ENCODE measurements at places on chromosomes 16 and 17.
A peak's percentile ranks its signal among the peaks of the same experiment; 100 is the strongest.

GRCh38 chr16:87303962-87304521 lies 13.2 kb downstream of the C16orf95 start:
- DNase-seq = no peak

DNA sequence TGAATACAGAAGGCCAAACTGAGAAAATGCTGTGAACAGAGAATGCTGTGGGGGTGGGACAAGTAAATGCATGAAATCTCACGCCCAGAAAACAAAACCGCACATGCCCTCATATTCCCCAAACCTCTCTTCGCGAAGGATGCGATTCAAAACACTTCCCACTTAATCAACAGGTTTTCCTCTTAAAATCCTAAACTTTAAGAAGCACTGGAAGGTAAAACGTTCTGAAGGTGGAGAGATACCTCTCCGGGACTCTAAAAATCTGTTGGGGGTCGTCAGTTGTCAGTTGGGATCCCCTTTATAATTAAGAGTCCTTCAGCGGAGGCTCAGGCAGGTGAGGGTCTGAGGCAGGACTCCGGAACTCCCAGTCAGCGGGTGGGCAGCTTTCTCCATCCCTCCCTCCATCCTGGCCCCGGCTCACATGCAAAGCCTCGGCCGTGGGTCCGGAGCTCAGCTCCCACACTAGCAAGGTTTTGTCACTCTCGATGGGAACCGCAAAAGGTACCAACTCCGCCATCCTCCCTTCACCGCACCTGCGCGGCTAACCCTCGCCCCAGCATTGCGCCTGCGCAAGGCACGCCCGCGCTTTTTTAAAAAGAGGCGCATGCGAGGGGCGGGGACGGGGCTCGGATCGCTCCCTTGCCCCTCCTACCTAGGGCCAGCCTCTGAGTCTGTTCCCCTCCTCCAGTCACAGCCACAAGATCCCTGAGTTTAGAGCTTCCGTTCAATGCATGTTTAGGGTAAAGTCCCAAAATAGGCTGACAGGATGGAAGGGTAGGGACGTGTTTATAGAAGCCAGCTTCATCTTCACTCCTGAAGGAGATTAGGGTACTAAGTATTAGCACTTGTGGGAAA lies at the start of gene RDM1:
RDM1 (minus strand) TSS at position 563 of the 855 bp plus-strand sequence; CDS start at position 517, 46 bp downstream.
- peak; percentile 70 for DNase-seq

GRCh38 chr17:7479213-7480088 lies at the start of gene ZBTB4:
ZBTB4 (minus strand) TSS chr17:7479631; CDS start chr17:7466801, 12,830 bp downstream.
- DNase-seq = peak; percentile 57

- no peak for DNase-seq
Measured at GRCh38 chr16:16778332-16778731, 399.4 kb downstream of the NPIPA7 start.

DNA sequence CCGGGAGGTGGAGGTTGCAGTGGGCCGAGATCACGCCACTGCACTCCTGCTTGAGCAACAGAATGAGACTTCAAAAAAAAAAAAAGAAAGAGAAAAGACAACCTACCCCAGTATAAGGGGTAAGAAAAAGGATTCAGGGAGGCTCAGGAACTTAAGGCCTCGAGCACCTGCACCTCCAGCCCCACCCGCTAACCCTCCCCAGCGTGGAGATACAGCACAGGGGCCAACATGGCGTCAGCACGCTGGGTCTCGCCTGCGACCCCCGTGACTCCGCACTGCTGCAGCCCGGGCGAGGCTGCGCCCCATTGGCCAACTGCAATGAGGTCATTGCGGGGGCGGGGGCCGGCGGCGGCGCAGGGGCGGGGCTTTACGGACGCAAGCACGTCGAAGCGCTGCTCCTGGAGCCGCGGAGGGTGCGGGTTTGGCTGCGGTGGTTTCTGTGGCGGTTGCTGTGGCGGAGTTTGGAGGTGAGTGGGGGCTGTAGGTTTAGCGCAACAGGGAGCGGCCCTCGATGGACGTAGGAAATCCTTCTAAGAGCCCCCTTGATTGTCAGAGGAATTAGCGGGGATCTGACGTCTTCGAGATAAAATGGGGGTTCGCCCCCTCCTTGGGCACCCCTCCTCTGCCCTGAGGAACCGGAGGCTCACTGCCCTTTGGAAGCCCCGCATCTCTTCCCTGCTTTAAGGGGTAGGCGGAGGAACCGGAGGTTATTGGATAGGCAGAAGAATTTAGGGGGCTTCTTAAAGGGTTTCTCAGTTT lies at the start of gene ATP6V0A1:
ATP6V0A1 (plus strand) TSS at position 382 of the 759 bp plus-strand sequence. CDS start 2,017 bp downstream, outside the sequence.
- peak; percentile 78 for DNase-seq

- no peak for DNase-seq
Measured at GRCh38 chr17:7224110-7224509, 4.4 kb downstream of the ACADVL start.

DNA sequence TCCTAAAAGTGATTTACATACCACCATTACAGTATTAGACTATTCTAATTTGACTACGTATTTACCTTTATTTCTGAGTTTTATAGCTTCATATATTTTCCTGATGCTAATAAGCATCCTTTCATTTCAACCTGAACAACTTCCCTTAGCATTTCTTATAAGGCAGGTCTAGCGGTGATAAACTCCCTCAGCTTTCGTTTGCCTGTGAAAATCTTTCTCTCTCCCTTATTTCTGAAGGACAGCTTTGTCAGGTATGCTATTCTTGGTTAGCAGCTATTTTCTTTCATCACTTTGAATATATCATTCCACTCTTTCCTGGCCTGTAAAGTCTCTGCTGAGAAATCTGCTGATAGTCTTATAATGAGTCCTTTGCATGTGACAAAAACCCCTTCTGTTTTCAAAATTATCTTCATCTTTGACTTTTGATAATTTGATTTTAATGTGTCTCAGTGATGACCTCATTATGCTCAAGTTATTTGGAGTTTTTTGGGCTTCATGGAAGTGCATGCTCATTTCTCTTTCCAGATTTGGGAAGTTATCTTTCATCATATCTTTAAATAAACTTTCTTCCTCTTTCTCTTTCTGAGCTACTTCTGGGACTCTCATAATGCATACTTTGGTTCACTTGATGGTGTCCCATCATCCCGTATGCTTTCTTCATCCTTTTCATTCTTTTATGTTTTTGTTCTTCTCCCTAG lies 285.4 kb upstream of the PMFBP1 start:
- DNase-seq = no peak

DNA sequence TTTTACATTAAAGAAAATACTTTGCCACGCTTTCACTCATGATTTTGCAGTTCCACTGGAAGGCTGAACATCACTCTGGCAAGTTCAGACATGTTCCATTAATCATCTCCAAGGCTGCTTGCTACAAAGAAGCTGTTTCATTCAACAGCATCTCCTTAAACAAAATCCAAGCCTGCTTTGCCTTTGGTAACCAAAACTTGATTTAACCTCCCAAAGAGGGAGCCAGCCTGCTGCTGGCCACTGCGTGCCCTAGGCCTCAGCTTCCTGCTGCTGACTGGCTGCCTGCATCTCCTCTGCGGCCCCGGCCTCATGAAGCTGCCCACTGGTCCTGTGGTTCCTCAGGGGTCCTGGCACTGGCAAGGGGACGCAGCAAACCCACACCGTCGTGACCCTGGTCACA lies 31.8 kb downstream of the ANKRD11 start:
- no peak for DNase-seq

DNA sequence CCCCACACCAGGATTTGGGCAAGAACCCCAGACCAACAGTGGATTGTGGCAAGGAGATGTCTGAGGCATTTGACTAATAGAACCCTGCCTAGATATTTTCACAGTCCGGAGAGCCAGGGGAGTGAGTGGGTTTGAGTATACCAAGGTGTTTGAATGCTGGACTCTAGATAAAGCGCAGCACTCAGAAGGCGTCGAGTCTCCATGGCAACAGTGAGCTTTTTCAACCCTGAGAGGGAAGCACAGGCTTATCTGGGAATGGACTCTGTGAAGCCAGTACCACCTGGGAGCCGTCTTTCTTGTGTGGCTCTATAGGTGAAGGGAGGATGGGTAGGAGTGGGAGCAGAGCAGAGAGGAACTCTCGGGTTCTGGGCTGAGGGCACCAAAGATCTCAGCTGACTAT lies 147.0 kb downstream of the SHISA6 start:
- DNase-seq = no peak

DNA sequence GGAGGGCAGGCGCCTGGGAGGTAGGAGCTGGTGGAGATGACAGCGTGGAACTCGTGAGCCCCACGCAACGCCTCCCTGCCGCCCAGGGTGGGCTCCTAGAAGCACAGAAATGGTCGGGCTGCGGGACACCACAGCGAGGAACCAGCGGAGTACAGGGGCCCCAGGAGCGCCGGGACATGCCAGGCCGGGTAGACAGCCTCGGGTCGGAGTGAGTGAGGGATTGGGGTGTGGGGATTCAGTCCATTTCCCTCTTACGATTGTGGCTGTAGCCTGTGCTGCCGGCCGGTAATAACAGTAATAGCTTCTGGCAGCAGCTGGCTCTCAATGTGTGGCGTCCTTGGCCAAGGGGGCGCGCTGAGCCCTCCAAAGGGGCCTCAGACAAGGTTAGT lies 12.2 kb upstream of the CES3 start:
- no peak for DNase-seq

DNA sequence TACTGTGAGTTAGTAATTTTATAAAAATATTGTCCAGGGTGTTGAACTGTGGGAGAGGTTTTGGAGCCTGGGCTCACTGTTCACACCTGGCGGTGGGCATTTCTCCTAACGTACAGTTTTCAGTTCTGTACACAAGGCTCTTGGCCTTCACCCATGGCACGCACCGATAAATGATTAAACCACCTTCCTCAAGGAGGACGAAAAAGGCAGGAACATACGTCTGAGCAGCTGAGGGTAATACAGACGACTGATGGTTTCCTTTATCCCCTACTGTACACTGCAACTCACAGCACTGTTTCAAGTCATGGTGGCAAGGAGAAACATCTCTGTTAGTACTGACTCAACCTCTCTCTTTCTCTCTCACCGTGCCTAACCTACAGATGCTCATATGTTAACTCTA lies 1.4 kb upstream of the ST6GALNAC1 start:
- no peak for DNase-seq

DNA sequence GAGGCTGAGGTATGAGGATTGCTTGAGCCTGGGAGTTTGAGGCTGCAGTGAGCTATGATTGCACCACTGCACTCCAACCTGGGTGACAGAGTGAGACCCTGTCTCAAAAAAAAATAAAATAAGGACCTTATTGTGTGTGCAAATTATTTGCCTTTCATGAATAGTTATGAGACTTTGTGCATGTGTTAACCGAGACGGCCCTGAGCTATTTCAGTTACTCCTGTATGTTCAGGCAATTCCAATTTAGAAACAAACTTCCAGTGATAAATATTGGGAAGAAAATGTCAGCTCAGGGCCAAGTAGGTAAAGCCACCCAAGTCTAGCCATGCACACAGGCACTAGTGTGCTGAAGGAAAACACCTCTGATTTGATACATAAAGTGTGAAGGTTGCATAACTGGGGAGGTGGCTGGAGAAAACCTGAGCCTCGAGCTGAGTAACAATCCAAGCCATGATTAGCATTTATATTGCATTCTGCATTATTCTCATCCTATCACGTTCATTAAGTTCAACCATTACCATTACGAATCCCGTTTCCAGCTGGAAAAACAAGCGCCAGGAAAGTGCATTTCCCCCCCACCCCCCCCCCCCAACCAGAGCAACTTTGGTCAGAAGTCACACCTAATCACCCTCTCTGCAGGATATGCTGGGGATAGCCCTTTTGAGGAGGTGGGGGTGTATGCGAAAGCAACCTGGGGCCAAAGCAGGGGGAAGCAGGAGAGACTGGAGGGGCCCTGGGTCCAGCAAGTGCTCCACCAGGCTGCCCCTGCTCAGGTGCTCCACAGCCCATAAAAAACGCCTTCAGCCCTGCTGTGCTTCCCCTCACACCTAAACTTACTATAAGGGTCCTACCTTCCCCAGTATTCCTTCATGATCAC lies 18.6 kb upstream of the ENDOV start:
- DNase-seq = no peak

Data from CD4-positive, alpha-beta T cell treated with Interleukin-4 for 4 hours (primary cell).